Activated CD8-positive, alpha-beta memory T cell treated with anti-CD3 and anti-CD28 coated beads for 4 hours (primary cell): ENCODE measurements at places on chromosomes 12 and 14.

- no peak for DNase-seq
Measured at GRCh38 chr12:67288561-67288960, 19.4 kb downstream of the CAND1 start.

DNA sequence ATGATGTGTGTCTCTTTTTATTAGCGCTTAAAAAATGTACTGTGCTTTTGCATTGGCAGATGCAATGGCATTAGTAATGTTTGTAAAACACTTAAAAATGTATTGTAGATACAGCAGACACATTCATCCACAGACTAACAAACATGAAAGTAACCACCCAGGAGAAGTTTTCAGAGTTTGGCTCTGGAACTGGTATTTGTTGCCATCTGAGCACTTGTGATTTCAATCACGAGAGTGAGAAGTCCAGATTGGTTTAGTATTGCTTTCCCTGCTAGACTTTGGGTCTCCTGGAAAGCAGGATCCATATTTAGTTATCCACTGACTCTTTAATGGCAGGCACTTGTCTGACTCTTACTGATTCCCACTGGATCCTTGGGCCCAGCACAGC lies 13.2 kb downstream of the RASSF8 start:
- no peak for DNase-seq

- no peak for DNase-seq
Measured at GRCh38 chr12:59055204-59055860, 135.0 kb upstream of the LRIG3 start.

DNA sequence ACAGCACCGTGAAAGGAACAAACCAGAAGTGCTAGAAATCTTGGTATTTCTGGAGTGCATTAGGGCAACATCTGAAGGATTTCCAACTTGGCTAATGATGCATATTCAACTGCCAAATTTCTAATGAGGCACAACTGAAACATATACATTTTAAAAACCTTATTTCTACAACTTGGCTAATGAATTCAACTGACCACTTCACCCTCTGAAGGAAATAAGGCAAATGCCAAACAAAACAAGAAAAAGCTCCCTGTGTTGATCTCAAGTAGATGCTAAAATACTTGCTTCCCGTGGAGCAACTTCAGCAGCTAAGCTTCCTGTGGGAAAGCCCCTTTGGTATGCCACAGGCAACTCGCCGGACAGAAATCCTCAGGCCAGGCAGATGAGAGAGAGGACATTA lies 167.1 kb downstream of the TTC7B start:
- DNase-seq, result no peak

DNA sequence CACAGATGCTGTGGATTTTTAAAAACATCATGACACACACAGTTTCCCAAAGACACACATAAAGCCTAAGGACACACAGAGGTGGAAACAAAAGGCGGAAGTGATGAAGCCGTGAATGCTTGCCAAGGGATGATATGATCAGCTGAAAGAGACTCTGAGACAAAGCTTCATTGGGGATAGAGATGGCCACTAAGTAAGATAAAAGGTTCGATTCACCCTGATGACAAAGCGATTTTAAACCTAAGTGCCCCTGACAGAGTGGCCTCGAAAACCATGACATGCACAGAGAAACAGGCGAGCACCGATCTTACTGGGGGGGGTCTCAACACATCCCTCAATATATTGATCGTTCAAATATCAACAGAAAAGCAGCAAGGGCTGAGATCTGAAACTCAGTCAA lies 20.3 kb upstream of the EIF5 start:
- DNase-seq, result no peak

DNA sequence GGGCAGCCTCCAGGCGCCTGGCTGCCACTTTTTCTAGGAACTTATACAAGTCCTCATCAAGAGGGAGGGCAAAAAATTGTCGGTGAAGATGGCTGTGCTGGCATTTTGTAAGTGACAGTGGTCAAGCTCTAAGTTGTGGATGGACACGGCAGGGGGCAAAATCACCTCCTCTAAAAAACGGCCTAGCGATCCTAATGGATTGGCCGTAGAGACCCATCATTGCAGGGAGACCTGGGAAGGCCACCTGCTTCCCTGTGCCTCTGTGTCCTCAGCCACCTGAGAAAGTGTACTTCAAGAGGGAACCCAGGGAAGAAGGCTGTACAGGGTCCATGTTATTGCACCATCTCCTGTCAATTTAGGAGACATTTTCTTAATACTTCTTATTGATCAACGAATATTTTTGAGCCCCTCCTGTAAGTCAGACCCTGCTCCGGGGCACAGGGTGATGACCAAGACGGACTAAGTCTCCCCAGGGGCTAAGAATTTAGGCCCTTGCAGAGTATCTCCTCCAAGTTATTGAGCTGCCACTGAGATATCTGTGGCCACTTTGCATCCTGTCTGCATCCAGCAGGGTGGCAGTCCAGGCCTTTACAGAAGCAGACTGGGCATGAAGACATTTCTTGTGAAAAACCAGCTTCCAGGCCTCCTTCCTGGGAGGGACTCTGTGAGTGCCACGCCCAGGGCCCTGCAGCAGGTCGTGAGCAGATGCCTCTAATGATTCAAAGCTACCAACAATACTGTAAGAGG lies 40.5 kb downstream of the PSMA6 start:
- DNase-seq, result no peak

- DNase-seq, result peak; percentile 30
Measured at GRCh38 chr12:108565976-108566375, 3.6 kb downstream of the ISCU start.

GRCh38 chr14:39113685-39114072 lies 444 bp upstream of the GEMIN2 start:
- DNase-seq, result no peak

DNA sequence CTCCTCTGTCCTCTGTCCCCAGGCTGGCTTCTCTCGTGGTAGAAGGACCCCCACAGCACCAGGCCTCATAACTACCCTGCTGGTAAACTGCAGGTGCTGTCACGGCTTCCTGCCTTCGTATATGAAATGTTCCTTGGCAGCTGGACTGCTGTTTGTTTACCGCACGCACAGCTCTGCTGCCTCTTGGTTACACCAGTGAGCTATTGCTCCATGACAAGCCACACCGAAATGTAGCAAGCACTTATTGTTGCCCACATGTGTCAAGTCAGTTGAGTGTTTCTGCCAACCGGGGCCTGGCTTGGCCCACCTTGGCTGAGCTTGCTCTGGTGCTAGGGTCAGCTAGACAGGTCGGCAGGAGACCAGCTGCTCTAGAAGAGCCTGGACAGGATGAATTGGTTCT lies 21.7 kb upstream of the TCL1B start:
- no peak for DNase-seq

DNA sequence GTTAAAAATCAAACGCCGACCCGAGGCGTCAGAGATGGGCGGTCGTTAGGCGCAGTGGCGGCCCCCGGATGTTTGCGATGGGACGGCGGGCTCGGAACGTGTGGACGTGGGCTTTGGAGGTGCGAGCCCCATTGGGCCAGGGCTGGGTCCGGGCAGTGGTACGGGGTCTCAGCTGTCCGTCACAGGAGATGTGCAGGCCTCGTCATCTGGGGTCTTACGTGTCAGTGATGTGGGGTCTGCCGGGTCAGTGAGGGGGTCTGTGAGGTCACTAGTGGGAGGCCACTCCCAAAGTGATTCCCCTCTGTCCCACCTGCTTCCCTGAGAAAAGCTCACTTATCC lies 21.6 kb upstream of the CHFR start:
- DNase-seq, result no peak

DNA sequence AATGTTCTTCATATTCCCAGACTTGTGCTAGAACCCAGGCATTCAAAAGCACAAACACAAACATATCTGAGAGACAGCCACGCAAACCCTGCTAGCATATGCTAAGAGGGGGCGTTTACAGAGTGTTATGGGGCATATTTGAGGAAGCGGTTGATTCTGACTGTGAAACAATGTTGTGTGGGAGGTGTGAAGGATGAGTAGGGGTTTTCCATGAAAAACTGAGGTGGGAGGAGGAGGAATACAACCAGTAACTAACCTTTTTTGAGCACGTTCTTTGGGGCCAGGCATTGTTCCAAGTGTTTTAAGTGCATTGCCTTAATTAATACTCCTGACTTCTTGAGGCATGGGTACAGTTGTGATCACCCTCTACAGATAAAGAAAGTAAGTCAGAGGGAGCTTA lies 499.5 kb downstream of the AACS start:
- no peak for DNase-seq

DNA sequence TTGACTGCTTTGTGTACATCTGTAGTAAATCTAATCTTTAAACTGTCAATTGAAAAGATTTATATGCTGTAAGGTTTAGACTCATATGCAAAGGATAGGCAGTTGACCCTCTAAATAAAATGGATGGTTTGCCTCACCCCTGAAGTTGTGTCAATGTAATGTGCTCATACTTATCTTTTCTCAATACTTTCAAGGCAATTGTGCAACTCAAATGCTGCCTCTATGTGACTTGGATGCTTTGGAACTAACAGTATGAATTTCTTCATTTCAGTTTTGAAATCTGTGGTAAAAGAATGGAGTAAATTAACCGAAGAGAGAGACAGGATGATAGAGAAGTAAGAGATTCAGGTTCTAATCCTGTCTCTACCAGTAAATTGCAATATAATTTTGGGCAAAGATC lies 9.7 kb downstream of the PDE6H start:
- no peak for DNase-seq

GRCh38 chr12:27293463-27293862 lies 39.2 kb upstream of the BMAL2 start:
- no peak for DNase-seq

DNA sequence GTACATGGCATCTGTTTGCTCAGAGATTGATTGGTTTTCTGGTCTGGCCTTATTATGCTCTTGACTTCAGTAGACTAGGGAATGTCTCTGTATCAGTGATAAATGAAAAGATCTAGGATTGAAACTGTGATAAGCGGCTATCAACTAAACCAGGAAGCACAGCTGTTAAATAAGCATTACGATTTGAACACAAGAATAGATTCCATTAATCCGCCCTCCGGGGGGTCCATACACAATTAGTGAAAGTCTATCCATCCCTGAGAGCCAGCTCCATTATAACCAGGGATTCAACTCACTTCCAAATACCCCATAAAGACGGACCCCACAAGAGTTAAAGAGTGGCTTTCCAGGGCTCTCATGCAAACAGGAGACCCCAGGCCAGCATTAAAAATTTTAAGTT lies 279.0 kb downstream of the GRIN2B start:
- no peak for DNase-seq

DNA sequence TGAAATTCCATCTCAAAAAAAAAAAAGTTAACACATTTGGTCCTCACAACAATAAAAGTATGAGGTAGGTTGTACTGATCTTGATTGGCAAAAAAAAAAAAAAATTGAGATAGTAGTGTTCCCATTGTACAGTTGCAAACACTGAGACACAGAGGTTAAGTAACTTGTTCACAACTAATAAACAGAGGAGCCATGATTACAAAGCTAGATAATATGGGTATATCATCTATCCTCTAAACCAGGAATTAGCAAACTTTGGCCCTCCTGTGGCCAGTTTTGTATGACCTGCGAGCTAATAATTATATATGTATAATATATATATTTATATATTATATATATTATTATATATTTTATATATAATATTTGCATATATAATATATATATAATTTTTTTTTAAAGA lies 2.3 kb upstream of the PSME1 start:
- DNase-seq, result no peak

GRCh38 chr12:59093073-59093772 lies 172.9 kb upstream of the LRIG3 start:
- no peak for DNase-seq

DNA sequence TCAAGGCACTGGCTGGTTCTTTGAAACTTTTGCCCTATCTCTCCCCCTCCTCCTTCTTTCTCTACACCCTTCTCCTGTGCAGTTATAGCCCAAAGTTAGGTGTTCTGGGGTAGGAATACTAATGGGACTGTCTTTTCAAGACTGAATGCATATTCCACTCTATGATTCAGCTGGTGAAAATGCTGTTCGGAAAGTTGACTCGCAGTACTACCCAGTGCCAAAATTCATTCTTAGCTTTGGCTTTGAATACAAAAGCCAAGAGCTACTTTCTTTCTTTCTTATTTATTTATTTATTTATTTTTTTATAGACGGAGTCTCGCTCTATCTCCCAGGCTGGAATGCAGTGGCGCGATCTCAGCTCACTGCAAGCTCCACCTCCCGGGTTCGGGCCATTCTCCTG lies 249.2 kb downstream of the ETNK1 start:
- DNase-seq, result no peak

DNA sequence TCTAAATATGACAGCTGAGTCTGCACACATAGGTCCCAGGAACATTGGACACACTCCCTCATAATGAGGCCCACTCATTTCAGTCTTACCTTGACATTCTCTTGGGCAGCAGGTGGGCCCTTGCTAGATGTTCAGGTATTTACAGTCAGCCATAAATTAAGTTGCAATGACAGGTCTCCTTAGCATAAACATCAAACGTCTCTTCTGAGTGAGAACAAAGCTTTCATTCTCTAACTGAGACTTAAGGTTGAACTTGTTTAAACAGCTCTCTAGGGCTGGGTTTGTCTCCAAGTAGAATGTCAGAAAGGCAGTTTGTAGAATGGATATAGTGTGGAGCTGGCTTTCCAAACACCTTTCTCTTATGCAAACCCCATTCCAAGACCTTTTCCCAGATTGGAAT lies 10.3 kb downstream of the ACVR1B start:
- DNase-seq, result no peak

- no peak for DNase-seq
Measured at GRCh38 chr12:128715485-128715884, 108.3 kb downstream of the SLC15A4 start.

DNA sequence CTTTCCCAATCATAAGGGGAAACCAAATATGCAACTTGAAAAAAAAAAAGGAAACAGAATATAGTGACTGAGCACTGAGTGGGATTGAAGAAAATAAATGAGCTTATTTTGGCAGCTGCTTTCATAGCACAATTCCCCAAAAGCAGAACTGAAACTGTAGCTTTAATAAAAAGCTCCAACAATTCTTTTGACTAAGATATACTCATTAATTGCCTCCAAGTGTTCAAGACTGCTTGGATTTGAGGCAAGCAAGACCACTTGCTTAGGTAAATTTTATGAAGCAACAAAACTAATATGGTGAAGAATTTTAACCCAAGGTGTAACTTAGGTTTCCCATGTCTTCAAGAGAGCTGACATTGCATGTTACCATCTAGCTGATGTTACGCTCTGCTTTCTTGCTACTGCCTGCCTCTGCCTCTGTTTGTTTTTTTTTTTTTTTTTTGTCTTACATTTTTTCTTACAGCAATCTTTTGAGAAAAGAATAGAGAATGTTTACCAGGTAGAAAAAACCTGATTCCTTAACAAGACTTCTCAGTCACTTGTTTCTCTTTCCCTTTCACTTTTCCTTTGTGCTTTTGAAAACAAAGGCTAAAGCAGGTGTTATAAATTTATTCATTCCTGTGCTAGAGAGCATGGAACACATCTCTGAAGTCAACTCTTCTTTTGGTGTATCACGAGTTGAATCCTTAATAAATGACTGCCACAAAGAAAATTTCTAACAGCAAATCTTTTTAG lies 134.4 kb downstream of the BCAT1 start:
- no peak for DNase-seq

DNA sequence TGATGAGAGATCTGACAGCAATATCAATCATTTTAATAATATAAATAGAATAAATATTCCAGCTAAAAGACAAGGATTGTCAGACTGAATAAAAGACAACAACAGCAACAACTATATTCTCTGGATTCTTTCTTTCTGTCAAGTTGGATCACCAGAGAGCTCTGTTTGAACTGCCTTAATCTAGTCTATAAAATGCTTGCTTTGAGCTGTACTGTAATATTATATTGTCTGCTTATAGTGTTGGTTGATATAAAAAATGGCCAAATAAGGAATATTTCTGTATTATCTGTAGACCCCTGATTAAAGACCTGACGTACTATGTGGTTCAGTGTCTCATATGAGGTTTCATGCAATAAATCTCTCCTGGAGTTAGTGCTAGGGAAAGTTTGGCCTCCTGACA lies 46.3 kb upstream of the CSRP2 start:
- DNase-seq, result no peak
